ENCODE measurements at places on chromosomes 1 and 21.

DNA sequence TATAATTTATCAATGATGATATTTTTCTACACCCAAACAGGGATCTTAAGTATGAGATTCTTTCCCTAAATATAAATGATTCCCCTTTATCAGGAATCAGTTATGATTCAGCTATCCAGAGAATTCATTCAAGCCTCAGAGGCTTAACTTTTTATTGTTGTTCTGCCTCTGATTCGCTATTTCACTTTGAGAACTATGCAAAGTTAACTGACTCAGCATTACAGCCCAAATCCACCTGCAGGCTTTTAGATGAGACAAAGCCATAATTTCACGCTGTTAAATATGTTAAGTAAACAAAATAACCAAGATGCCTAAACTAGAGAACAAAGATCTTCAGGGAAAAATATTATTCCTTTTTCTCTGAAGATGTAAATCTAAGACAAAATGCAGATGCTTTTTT lies 8.5 kb downstream of the SCYL3 start:
- DNase-seq = no peak

DNA sequence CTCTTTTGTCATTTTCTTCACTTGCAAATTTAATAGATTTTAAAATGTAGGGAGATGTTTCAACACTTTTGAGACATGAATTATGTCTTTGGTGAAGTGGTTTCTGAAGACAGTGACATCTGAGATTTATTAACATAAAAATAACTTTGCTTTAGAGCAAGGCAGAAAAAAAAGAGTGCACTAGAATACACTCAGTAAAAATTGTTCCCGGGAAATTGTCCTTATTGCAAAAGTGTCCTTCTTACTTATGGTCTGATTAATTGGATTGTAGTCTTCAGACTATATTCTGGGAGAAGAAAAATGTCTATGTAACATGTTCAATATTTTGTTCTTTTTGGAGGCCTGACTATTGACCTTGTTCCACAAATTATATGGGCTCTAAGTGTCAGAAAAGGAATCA lies 468.5 kb downstream of the NCAM2 start:
- DNase-seq = no peak

GRCh38 chr1:110060034-110060661 lies 10.3 kb downstream of the ALX3 start:
- no peak for DNase-seq

DNA sequence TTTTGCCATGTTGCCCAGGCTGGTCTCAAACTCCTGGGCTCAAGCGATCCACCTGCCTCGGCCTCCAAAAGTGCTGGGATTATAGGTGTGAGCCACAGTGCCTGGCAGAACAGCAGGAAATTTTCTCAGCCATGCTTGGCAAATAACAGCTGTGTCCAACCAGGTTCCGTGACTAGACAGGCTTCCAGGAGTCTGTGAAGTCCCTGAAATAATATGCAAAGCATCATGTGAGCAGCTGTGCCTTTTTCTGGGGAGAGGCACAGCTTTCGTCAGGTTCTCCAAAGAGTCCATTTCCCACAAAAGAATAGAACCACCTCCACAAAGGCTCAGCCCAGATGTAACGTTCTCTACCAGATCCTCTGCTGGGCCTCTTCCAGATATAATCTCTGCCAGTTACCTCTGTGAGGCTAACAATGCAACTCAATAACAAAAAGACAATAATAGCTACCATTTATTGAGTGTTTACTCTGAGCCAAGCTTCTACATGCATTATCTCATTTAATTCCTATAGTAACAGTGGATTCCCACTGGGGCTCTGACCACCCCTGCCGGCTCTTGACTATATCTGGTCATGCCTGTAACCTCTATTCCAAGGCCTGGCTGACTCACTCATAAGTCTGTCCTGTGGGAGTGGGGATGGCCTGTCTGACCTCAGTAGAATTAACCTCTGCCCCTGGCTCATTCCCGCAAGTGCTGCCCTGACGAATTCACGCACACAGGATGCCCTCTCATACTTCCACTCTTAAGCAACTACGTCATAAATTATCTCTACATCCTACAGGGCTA lies 4.0 kb upstream of the NKAIN1 start:
- DNase-seq = no peak

DNA sequence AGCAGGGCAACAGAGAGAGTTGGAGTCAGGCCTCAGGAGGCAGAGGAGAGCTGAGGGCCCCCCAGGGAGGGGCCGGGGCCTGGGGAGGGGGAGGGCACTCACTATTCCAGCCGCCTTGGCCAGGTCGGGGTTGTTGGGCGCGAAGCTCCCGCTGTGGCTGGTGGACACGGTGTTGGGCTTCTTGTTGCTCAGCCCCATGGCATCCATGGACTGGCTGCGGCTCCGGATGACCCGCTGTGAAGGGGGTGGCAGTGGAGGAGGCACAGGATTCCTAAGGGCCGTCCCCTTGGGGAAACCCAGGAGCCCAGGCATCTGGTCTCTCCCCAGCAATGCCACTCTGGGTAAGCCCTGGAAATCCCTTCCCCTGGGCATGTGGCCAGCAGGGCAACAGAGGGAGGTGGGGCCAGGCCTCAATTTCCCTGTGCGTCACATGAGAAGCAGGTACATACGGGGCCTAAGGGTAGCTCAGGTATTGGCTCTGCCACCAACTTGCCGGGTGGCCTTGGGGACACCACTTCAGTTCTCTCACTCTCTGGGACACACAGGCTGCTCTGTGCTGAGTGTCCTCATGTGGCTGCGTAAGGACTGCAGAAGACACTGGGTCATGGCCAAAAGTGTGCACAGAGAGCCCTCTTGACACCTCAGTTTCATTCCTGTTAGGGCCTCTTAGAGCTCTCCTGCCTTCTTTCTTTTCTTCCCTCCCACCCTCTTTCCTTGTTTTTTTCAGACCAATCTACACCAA lies 63.0 kb downstream of the RAP1GAP start:
- no peak for DNase-seq

DNA sequence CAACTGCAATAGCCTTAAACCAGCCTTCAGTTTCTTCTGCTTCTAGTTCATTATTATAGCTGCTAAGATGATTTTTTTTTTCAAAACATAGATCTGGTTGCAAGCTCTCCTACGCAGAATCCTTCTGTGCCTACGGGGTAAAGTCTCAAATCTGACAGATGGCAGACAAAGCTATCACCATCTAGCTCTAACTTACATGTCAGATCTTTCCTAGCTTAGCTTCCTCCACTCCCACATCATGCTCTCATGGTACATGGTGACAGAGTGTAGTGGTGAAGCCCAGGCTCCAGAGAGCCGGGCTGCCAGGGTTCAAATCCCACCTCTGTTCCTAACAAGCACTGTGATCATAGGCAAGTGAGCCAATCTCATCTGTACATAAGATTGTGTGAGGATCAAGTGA lies 24.2 kb upstream of the GUCA2B start:
- DNase-seq = no peak

DNA sequence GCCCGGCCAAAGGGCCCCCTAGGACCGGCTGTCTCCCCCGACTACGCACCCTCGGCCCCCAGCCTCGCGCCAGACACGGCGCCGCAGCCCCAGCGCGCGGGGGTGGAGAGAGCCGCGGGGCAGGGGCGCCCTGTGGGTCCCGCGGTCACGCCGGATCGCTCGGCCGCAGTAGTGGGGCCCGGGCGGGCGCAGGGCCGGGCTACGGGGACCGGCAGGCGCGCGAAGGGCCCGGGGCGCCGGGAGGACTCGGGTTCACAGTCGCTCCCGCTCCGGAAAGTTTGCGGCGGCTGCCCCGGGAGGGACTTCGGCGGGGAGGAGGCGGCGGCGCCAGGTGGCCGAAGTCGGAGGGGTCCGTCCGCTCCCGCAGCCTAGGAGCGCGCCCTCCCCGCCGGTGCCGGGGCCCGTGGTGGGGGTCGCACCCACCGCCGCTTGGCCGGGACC lies 7.1 kb upstream of the ZNF669 start:
- no peak for DNase-seq

DNA sequence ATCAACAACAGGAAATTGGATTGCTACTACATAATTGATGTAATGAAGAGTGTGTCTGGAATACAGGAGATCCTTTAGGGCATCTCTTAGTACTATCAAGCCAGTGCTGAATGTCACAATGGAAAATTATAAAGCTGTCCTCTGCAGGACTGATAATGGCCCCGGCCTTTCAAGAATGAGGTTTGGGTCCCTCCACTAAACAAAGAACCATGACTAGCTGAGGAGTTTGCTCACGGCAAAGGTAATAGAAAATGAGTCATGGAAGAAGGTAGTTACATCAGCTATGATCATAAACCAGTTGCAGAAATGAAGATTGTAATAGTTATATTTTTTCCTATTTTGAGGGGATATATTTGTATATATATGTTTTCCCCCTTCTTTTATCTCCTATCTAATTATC lies 145.8 kb downstream of the KCNJ6 start:
- DNase-seq = no peak

GRCh38 chr1:100397681-100398080 lies 45.4 kb downstream of the CDC14A start:
- no peak for DNase-seq

DNA sequence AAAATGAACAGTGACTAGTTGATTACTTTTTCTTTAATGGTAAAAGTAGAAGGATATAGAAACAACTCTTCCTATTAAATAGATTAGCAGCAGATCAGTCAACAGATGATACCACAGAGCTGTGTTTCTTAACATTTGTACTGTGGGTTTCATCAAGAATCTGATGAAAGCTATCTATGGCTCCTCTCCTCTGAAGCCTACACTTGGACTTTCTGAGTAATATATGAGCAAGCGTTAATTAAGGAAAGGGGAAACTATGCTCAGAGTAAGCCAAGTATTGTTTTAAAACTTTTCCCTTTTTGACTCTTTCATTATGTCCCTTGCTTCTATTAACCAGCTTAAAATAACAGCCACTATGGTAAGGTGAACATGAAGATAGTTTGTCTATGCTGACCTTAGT lies 10.8 kb downstream of the ARID4B start:
- DNase-seq = no peak

DNA sequence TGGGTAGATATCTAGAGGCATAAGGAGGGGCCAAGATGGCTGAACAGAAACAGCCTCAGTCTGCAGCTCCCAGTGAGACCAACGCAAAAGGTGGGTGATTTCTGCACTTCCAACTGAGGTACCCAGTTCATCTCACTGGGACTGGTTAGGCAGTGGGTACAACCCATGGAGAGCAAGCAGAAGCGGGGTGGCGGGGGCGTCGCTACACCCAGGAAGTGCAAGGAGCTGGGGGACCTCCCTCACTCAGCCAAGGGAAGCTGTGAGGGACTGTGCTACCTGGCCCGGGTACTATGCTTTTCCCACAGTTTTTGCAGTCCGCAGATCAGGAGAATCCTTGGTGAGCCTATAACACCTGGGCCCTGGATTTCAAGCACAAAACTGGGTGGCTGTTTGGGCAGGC lies 26.0 kb downstream of the KIFAP3 start:
- DNase-seq = no peak

- DNase-seq = no peak
These were observed 24.2 kb downstream of the IL23R start for GRCh38 chr1:67190410-67190809.

DNA sequence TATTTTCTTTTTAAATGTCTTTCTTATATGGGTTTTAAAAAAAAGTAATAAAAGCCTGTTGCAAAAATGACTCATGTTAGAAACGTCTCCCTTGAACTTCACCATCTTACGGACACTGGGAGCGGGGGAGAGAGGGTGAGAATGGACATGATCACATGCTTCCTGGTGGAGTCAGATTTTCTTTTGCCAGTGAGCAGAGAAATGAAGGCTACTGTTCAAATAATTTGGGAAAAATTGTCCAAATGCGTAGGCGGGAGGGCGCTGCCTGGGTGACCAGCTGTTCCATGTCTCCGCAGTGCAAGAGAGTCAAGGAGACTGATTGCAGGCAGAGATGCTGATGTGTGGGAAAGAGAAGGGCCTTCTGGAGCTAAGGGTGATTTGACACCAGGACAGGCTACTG lies 23.1 kb downstream of the EIF2D start:
- DNase-seq = no peak

DNA sequence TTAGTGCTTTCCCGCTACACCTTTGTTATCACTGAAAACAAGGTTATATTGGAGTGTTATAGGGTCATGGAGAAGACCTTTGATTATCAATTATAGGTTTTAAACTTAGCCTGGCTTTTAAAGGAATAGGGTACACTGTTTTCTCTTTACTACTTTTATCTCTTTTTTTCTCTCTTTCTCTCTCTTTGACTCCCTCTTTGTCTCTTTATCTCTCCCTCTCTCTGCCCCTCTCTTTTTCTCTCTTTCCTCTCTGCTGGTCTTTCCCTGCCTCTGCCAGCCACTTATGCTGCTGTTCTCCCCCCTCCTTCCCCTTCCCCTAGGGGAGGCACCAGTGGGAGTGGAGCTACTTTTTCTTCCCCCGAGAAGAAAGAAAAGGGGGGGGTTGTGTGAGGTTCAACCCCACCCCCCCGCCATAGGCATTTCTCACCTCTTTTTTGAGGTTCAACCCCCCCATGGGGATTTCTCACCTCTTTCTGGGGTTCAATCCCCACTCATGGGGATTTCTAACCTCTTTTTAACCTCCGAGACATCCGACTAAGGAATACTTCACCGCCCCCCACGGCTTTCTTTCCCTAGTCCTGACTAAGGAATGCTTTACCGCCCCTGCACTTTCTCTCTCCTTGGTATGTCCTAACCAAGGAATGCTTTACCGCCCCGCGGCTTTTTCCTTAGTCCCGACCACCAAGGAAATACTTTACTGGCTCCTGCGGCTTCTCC lies 17.2 kb upstream of the ZBTB8B start:
- no peak for DNase-seq

- DNase-seq = peak; percentile 80
These were observed 115.0 kb downstream of the TGFB2 start for GRCh38 chr1:218459878-218460711.

DNA sequence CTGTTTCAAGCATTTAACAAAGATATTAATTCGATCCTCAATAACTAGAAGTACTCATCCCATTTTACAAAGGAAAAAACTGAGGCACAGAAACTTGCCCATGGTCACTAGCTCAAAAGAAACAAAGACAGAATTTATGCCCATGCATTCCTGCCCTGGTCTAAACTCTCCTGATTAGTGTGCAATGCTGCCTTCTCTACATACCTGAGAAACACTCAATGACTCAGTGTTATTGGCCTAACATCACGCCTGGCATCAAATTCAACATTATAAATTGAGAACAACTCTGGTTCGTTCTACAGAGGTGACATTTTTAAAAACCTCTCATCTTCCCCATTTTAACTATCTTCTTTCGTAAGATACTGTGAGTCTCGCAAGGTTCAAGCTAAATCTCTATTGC lies 5.2 kb downstream of the APP start:
- no peak for DNase-seq

DNA sequence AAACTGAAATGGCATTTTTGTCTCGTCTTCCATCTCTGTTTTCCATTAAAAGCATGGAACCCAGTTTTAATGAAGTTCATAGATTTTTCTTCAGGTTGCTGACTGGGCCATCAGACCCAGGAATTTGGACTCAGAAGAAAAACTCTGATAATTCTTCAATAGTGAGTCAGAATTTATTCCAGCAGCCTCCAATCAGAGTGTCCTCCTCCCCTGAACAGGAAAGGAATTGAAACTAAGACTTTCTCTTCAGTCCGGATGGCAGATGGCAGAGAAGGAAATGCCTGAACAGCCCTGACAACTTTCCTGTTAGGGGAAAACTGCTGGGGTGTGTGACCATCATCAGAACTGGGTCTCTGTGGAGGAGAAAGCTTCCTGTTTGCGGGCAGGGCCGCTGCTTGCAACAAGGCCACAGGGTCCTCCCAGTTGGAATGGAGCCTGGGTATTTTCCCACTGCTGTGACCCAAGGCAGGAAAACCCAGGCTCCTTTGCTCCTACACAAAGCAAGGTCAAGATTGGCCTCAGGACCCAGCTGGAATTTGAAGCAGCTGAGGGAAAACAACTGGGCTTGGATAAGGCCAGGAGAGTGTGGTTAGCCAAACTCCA lies 20.7 kb downstream of the CD34 start:
- peak; percentile 81 for DNase-seq
